Body of pancreas (tissue), 4 donors: ENCODE measurements at places on chromosomes 7 and 10. TPM values are rescaled to one million over a fixed set of nuclear protein-coding genes. Genes with fewer than 3 reads are reported as not detected.
A peak's percentile ranks its signal among the peaks of the same experiment; 100 is the strongest.

- DNase-seq, result peak; percentile 53
Observed at GRCh38 chr7:39465055-39465929, 100.9 kb upstream of the YAE1 start.

DNA sequence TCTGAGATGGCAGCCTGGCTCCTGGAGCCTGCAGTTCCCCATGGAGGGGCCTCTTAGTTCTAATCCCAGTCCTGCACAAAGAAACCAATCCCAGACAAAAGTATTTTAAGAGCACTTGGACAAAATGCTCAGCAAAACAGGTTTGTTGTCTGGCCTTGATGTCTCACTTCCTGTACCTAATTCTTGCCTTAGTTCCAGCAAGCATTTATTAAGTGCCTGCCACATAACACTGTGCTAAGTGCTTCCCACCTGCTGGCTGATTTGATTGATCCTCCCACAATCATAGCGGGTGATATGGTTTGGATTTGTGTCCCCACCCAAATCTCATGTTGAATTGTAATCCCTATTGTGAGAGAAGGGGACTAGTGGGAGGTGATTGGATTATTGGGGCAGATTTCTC, 65.7 kb upstream of the HABP2 start:
- no peak for DNase-seq

DNA sequence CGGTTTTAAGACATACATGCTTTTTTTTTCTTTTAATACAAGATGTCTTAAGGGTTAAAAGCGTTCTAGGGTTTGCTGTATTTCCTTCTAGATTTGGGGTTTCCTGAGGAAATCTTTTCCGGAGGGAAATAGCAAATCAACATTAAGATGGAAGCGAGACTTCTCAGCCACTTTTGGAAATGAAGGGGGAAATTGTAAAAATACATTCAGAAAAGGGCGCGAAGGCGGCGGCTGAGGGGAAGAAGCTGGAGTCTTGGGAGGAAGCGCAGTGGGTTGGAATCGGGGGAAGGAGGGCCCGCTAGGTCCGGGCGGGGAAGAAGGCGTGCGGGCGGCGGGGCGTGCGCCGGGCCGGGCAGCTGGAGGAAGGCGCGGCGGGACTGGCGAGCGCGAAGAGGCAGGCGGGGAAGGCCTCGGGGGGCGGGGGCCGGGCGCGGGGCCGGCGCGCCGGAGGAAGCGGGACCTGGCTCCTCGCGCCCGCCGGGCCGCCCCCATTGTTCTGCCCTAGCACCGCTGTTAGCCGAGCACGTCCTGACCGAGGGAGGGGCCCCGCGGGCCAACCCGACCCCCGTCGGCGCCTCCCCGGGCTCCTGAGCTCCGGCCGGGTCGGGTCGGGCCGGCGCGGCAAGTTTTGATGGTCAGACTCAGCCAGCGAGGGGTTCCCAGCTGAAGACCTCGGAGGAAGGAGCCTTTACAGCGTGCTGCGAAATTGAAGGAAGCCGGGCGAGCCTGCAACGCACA, 1.5 kb upstream of the SKIDA1 start:
- peak; percentile 69 for DNase-seq

The CHN2 gene
- total RNA-seq, result 55.7 TPM

The HYAL4 gene
- total RNA-seq, result not detected
